ENCODE measurements at places on chromosomes 2 and 18.

- DNase-seq: no peak
Measured at GRCh38 chr2:231412618-231412963, 17.1 kb downstream of the B3GNT7 start.

GRCh38 chr2:88590998-88591613, 36.2 kb downstream of the EIF2AK3 start:
- DNase-seq: no peak

DNA sequence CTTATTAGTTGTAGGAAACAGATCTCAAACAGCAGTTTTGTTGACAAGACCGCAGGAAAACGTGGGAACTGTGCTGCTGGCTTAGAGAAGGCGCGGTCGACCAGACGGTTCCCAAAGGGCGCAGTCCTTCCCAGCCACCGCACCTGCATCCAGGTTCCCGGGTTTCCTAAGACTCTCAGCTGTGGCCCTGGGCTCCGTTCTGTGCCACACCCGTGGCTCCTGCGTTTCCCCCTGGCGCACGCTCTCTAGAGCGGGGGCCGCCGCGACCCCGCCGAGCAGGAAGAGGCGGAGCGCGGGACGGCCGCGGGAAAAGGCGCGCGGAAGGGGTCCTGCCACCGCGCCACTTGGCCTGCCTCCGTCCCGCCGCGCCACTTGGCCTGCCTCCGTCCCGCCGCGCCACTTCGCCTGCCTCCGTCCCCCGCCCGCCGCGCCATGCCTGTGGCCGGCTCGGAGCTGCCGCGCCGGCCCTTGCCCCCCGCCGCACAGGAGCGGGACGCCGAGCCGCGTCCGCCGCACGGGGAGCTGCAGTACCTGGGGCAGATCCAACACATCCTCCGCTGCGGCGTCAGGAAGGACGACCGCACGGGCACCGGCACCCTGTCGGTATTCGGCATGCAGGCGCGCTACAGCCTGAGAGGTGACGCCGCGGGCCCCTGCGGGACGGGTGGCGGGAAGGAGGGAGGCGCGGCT, at the start of gene TYMS:
TSS of gene TYMS (plus strand) at position 343 of the 690 bp plus-strand sequence. CDS start at position 433, 90 bp downstream.
- DNase-seq: peak; percentile 37

- DNase-seq: no peak
Measured at GRCh38 chr18:14978962-14979535, 231.1 kb downstream of the ANKRD30B start.

DNA sequence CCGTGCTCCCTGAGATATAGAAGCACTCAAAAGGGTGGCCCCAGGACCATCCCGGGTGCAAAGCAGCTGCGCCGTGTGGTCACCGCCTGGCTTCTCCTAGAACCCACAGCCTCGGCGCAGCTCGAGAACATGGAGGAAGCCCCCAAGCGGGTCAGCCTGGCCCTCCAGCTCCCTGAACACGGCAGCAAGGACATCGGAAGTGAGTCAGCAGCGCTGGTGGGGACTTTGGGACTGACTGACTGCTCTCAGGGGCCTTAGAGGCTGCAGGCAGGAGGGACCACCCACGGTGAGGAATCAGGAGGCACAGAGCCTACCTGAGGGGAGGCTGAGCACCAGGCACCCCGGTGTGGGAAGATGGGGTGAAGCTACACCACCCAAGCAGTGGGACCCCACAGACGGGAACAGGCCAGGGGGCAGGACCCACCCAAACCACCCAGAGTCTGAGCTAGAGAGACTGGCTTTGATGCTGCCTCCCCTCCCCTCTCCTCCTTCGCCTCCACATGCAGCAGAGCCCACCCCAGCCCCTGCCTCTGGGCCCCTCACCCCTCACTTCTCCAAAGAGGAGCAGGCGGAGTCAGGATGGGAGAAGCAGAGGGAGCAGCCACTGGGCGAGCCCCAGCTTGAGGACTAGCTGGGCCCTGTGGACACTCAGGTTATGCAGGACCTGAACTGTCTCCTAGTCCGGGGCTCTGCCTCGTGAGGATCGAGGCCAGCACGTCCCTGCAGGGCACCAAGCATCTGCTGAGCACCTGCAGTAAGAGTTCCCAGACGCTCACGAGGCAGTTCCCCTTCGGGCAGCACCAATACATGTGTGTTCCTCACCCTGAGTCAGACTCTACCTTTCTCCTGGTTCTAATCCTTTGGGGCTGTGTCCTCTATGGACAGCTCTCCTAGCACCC, 28.7 kb downstream of the MTERF4 start:
- DNase-seq: no peak

GRCh38 chr2:199570934-199571333, 113.2 kb upstream of the SATB2 start:
- no peak for DNase-seq

- no peak for DNase-seq
Measured at GRCh38 chr2:8662239-8662879, 19.5 kb upstream of the ID2 start.

DNA sequence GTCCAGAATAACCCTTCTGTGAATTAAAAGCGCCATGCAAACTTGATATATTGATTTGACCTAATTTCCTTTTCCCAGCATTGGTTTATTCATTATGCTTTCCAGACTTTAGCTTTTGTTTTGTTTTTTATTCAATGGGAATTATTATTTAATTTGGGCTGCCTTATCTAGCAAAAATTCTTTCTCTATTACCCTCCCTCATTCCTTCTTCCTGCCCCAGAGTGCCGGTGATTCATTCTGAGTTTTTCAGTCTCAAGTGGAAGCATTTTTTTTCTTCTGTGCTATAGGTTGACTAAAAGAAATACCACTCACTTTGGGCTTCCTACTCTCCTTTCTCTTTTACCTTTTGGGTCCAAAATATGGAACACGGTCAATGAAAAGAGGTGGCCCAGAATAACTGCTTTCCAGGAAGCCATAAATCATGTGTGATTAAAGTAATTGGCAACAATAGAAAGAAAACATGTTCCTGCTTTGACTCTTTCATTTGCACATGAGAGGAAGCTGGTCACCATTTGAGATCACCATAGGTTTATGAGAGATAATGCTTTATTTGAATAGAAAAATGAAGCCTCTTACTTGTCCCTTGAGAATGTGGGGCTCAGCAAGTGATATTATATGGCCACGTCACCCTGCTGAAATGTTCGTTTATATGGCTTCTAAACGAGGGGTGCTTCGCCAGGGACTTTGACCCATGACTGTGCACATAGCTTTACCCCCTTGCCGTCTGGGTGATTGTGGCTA, 422.8 kb upstream of the ZEB2 start:
- no peak for DNase-seq
